ENCODE measurements at places on chromosomes 2 and 18.

DNA sequence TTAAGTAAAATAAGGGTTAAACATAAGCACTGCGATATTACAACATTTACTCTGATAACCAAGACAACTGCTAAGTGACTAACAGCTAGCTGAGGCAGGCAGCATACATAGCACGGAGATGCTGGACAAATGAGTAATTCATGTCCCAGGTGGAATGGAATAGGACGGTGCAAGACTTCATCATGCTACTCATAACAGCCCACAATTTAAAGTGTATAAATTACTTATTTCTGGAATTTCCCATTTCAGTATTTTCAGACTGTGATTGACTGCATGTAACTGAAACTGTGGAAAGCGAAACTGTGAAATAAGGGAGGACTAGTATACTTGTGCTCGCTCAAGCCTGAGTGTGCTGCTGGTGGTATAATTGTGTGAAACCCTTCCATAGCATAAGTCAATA, 12.9 kb downstream of the IER3IP1 start:
- DNase-seq, result no peak

DNA sequence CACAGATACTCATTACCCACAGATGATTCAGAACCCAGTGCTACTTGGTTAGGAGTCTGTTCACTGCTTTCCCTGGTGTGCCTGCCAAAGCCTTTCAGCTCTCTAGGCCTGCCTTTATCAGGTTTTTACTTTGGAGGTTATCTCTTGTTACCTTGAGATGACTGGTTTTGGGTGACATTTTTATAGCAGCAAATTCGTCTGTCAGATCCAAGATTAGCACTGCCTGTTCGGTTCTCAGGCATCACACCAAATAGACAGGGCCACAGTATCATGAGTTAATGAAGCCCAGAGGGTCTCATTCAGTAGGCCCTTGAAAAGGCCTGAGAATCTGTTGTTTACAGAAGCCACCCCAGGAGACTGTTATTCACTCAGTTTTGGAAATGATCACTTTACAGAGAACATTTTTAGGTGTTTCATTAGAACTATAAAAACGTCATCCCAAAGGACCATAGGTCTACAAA, 121.2 kb downstream of the OSBPL6 start:
- DNase-seq, result no peak

DNA sequence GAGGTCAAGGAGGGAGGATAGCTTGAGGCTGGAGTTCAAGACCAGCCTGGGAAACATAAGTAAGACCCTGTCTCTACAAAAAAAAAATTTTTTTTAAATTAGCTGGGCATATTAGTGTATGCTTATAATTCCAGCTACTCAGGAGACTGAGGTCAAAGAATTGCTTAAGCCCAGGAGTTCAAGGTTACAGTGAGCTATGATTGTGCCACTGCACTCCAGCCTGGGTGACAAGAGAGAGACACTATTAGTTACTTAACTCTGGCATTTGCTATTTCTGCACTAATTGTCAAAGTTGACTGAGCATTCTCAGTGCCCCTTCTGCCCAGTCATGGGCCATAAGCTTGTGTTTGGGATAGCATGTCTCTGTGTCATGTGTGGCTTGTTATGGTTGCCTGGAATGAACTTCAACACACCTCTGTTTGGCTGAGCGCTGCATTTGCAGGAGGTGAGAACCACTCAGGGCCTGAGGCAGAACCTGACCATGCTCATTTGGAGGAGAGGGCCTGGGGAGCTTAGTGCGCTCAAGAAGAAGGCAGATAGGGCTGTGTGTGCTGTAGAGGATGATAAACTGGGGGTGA, 77.7 kb downstream of the SH3RF3 start:
- no peak for DNase-seq

- DNase-seq, result no peak
Measured at GRCh38 chr18:28559511-28559910, 382.6 kb upstream of the CDH2 start.

- DNase-seq, result no peak
Measured at GRCh38 chr2:149687052-149687427, 99.5 kb upstream of the MMADHC start.

DNA sequence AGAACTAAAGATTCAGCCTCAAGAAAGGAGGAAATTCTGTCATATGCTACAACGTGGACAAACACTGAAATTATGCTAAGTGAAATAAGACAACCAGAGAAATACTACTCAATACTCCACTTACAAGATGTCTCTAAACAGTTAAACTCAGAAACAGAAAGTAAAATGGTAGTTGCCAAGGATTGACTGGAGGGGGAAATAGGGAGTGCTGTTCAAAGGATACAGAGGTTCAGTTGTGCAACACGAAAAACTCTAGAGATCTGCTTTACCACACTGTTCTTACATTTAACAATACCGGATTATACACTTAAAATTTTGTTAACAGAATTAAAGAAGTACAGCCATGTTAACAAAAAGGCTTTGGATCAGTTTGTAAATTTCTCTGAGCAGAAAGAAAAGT, 39.8 kb upstream of the C2orf15 start:
- no peak for DNase-seq

DNA sequence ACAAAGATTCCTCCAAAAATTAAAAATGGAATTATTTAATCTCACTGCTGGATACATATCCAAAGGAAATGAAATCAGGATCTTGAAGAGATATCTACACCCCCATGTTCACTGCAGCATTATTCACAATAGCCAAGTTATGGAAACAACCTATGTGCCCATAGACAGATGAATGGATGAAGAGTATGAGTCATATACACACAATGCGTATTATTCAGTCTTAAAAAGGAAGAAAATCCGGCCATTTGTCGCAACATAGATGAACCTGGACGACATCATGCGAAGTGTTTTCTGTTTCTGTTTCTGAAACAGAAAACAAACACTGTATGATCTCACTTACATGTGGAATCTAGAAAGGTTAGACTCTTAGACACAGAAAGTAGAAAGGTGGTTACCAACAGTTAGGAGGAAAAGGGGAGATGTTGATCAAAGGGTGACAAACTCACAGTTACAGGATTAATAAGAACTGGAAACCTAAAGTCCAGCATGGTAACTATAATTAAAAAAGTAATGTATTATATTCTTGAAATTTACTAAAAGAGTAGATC, 87.8 kb upstream of the ERBB4 start:
- DNase-seq, result no peak

DNA sequence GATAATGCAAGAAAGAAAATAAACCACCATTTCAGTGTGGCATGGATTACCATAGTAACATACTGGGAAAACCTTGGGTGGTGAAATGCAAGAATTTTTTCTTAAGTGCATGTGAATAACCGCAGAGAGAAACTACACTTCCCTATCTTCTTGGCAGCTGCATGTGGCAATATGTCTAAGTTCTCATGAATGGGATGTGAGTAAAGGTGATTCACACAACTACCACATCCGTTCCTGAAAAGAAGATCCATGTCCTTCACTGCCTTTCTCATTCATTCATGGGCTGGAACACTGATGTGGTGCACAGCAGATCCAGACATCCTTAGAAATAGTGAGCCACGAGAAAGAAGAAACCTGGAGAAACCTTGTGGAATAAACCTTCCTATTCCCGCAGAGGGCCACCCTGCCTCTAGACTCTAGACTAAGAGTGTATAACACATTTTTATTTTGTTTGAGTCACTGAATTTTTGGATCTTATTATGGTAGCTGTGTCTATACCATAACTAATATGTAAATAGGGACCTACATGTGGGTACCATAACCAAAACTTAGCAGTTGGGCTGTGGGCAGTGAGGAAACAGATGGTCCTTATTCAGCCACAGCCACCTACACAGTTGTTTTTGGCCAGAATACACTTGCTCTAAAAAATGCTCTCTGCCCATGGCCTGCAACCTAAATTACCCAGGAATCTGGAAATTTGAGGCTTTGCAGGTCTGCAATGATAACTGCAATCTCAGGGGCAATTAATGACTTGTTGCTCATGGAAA, 573.3 kb downstream of the LRP1B start:
- DNase-seq, result no peak

DNA sequence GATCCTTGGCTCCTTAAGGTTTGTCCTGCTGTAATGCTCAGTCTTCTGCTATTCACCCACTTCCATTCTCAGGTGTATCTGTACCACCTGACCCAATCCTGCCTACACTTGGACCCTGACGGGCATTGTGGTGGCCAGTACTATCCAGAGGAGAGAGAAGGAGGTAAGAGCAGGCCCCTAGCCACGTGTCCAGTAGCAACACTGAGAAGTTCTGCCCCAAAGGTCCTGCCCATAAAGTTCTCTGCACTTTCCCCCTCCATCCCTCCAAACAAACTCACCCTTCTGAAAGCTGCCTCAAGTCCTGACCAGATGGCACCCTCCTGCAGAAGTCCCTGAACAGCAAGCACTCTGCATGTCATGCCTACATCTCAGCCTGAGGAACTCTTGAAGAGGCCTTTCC, 18.3 kb downstream of the TTC32 start:
- DNase-seq, result no peak

Data from retina (tissue), 1 donor.